ENCODE measurements at places on chromosomes 12 and 14. TPM values are rescaled to one million over a fixed set of nuclear protein-coding genes. Genes with fewer than 3 reads are reported as not detected.

- DNase-seq = no peak
These were observed 80.9 kb downstream of the FRMD6 start for GRCh38 chr14:51732494-51733112.

GRCh38 chr12:120346681-120347080 is 19.1 kb upstream of the PLA2G1B start:
- DNase-seq = no peak

PMCH gene
- not detected for total RNA-seq

TMCC3 gene
- 0.43 TPM for total RNA-seq

DNA sequence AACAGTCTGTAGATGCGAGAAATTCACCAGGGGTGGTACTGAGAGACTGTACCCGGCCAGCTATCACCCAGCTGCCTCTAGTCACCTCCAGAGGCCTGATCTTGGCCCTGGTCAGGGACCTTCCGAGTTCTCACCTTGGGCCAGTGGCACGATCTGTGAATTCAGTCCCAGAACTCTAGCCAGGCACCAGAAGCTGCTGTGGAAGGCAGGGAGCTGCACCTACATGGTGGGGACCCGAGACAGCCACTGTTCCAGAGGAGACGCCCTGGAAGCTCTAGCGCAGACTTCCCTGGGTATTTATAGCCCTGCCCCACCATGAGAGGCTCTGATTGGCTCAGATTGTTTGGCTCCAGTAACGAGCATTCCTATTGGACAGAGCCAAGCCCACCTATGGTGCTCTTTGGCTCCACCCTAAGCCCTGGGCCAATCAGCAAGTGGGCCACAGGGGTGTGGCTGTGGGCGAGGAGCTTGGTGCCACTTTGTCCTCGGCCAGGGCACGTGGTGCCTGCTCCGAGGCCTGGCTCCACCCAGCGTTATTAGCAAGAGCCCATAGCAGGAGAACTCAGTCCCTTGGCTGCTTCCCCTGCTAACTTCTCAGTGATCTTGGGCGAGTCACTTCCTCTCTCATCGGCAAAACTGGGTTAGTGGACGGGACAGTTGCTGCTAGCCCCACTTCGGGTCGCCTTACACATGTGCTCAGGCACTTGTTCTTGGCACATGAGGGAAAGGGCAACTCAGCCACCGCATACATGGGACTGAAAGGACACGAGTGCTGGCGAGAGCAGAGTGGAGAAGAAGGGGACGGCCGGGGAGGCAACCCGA is 89.0 kb upstream of the BCL11B start:
- no peak for DNase-seq
